ENCODE measurements at places on chromosomes 7 and 10.

DNA sequence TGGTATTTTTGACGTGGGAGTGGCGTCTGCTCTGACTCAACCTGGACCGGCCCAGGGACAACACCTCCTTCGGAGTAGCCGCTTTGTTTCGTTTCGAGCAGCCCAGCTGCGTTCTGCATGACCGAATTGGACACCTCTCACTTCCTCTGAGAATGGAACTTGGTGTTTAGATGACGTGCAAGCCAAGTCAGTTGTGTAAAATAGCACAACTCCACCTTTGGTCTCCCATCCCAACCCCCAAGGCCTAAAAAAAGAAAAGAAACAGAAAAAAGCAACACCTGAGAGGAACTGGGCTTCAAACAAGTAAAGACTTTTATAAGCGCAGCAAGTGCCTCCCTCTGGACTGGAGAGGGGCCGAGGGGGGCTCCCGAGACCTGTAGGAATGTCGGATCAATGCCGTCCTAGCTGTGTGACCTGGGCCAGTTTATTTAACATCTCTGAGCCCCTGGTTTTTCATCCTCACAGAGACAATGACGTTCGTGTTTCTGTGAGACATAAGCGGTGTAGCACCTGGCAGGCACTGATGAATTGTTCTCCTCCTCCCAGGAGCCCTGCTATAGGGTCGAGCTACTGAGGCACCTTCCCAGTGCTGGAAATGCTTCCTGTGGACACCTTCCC lies 52.0 kb upstream of the SMNDC1 start:
- DNase-seq = peak; percentile 60

DNA sequence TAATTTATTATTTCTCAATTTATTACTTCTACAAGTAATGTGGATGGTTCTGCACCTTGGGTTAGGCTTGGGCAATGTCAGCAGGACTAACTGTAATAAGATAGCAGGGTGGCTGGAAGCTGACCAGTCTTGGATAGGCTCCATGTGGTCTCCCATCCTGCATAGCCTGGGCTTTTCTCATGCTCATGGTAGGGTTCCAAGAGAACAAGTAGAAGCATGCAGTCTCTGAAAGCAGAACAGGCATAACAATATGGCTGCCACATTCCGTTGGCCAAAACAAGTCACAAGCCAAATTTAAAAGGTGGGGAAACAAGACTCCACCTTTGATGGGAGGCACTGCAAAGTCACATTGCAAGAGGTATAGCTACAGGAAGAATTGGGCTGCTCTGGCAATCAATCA lies 98.6 kb upstream of the MDFIC start:
- DNase-seq = no peak

DNA sequence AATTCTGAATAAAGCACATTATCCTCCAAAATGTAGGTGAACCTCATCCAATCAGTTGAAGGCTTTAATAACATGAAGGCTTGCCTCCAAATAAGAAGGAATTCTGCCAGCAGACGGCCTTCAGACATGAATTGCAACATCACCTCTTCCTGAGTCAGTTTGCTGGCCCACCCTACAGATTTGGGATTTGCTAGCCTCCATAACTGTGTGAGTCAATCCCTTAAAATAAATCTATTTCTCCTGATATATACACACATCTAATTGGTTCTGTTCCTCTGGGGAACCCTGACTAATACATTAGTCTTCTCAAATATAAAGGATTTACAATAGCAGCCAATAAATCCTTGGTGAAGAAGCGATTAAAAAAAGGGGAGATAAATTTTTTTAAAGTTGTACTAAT lies 34.8 kb upstream of the OSBPL3 start:
- no peak for DNase-seq

- no peak for DNase-seq
Measured at GRCh38 chr7:48760528-48761265, 163.7 kb upstream of the CDC14C start.

- DNase-seq = no peak
Measured at GRCh38 chr7:37225285-37225969, 223.2 kb downstream of the ELMO1 start.

DNA sequence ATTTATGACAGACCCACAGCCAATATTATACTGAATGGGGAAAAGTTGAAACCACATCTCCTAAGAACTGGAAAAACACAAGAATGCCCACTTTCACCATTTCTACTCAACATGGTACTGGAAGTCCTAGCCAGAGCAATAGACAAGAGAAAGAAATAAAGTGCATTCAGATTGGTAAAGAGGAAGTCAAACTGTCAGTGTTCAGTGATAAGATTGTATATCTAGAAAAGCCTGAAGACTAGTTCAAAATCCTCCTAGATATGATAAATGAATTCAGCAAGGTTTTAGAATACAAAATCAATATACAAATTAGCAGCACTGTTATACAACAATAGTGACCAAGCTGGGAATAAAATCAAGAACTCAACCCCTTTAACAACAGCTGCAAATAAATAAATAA lies 6.9 kb upstream of the ZNF138 start:
- no peak for DNase-seq

GRCh38 chr10:70335246-70335613 lies 47.2 kb downstream of the LRRC20 start:
- no peak for DNase-seq

GRCh38 chr7:2701832-2702593 lies 14.0 kb downstream of the AMZ1 start:
- DNase-seq = no peak

DNA sequence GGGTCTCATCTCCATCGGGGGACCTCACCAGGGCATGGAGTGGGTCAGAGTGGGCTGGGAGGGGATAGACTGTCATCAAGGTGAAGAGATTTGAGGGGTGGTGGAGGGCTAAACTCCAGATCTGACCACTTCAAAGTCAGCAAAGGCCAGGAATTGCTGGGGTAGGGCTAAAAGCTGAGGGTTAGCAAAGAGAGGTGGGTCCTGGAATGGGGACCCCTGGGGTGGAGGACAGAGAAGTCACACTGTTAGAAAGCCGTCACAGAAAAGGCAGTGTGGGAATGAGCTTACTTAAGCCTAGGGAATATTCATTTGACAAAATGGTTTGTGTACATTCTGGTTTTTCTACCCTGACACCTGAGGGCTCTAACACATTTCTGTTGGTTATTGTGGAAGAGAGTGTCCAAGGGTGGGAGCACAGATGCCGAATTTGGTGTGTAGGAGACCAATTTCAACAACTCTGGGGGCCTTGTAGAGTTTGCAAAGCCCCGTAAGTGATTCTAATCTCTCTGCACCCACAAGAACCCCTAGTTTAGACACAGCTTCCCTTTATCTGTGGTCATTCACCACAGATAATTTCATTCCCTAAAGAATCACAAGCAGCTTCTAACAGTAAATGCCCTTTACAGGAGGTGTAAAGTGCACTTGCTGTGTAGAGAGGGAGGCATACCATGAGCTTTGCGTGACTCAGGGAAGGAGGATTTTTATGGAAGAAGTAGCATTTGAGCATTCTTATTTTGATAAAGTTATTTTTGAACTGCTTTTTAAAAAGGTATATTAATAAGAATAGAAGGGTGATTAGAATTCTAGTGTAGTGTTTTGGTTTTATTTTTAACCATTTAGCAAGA lies 6.4 kb downstream of the FBH1 start:
- DNase-seq = no peak

- no peak for DNase-seq
Measured at GRCh38 chr7:19304086-19304485, 158.9 kb upstream of the FERD3L start.

DNA sequence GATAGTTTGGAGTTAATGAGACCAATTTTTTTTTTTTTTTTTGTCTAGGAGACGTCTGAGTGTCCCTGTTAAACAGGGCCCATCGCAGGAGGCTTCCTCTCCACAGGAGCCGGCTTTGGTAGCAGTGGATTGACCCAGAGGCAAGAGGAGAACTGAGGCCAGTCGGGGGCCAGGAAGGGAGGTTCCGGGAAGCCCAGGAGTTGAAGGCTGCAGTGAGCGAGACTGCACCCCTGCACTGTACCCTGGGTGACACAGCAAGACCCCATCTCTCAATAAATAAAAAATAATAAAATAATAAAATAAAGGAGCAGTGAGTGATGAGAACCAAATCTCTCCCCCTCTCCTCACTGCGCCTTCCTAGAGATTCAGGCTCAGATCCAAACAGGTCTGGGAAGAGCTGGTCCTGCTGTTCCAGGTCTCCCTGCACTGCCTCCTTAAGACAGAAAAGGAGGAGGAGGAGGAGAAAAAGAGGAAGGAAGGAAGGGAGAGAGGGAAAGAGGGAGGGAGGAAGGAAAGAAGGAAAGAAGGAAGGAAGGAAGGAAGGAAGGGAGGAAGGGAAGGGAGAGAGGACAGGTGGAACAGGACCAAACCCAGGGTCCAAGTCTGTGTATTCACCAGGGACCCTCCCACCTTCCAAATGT lies 3.5 kb downstream of the MNX1 start:
- no peak for DNase-seq

GRCh38 chr7:99928188-99928587 lies 1.2 kb downstream of the GJC3 start:
- DNase-seq = no peak

DNA sequence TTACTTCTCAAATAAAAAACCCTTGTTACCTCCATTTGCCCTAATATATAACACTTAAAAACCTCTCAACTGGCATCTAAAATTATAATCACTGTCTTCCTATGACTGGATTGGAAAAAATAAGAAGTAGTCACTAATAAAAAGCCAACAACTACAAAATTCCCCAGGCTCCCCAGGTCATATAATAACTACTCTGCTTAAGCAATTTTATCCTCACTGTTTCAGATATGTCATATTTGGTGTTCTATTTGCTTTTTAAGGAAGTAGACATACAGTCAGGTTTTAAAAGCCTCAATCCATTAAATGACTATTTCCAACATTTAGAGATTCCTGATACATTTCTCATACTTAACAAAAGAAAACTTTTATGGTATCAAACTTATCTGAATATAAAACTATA lies 2.4 kb downstream of the H2AZ2 start:
- no peak for DNase-seq

GRCh38 chr7:115940460-115941060 lies 90.0 kb downstream of the TFEC start:
- no peak for DNase-seq

DNA sequence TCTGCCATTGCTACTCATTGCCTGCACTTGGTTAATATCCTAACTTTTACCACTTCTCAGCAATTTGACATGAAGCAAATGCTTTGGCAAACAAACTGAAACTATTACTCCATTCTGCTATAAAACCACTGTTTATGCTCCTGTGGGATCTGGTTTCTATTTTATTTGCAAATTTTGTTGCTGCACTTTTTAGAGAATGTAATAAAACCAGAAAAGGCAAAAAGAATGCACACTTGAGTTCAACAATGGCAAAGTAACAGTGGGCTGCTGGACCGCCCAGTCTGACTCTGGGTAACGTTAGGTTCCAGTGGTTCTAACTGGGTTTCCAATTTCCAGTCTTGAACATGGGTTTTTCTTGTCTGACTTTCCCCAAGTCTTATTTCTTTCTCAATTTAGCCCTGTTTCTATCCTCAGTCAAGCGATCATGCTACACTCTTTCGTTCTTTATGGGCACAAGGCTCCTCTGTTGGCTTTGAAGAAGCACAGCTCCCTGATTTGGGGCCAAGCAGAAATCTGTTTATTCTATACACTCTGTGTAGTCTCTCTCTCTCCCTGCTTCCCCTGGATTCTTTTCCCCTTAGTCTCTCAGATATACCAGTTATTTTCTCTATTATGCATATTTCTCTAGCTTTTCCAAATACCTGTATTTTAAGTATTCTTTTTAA lies 129.2 kb upstream of the FAM3C start:
- no peak for DNase-seq

GRCh38 chr7:84950836-84951235 lies 236.0 kb downstream of the SEMA3D start:
- DNase-seq = no peak

GRCh38 chr7:29479301-29480200 lies 84.1 kb upstream of the PRR15 start:
- DNase-seq = no peak

DNA sequence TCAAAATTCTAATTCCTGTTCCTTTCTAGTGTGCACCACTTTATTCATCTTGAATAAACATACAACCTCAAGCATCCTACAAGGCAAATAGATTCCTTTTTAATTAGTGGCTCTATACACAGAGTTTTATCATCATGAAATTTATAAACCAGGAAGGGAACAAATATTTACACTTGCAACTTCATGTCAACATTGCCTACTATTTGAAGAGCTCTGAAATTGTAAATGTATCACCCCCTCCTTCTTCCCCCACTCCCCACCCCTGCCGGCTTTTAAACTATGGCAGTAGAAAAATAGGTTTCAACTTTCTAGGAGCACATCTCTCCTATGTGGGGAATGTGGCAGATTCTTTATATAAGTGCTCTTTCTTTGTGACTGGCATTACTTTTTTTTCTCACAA lies 49.6 kb downstream of the KAT6B start:
- DNase-seq = no peak

DNA sequence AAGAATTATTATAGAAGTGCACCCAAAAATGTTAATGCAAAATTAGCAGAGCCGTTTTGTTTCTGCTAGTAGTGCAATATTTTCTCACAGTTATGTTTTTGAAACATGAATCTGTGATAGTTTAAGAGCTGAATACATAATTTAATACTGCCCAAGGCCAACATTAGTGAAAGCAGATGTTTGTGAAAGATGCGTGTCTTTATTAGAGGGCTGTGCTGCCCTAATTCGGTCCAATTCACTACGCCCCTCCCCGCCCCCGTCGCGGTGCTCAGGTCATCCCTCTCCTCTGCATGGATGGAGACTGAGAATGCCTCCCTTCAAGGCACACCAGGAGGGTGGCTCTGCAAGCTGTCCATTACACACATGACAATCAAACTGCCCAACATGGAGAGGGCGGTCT lies 172.0 kb downstream of the TEX36 start:
- DNase-seq = no peak

DNA sequence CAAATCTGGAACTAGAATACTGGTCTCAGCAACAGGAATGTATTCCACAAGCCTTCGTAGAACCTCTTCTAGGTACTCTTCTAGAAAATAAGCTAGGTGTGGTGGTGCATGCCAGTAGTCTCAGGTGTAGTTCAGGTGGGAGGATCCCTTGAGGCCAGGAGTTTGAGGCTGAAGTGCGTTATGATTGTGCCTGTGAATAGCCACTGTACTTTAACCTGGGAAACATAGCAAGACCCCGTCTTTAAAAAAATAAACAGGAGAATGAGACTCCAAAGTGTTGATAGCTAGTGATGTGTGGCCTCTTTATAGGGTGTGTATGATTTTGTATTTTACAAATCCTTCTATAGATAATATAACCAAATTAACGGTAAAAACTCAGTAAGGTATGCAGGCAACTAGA lies 1.5 kb upstream of the ZNF775 start:
- no peak for DNase-seq

- no peak for DNase-seq
Measured at GRCh38 chr10:102342458-102342857, 53.0 kb upstream of the NFKB2 start.

- DNase-seq = no peak
Measured at GRCh38 chr10:43258562-43259212, 8.2 kb downstream of the RASGEF1A start.

DNA sequence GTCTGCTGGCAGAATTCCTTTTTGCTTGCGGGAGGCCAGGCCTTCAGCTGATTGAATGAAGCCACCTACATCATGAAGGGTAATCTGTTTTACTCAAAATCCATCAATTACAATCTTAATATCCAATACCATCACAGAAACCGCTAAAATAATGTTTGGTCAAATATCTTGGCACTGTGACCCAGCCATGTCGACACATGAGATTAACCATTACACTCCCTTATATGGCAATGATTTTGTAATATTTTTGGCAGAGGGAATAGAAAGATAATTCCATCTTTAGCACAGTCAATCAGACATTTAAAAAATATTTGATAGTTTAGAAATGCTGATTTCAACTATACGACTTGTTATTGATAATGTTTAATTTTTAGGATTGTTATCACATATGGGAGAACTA lies 36.5 kb upstream of the SLC39A12 start:
- no peak for DNase-seq

GRCh38 chr7:171364-171904 lies 20.9 kb upstream of the FAM20C start:
- no peak for DNase-seq
